CD4-positive, alpha-beta T cell treated with Interleukin-6 at 100 ng/mL for 8 hours (primary cell): ENCODE measurements at places on chromosomes 1 and 21.

- DNase-seq: no peak
Measured at GRCh38 chr1:202123336-202123813, 658 bp downstream of the GPR37L1 start.

GRCh38 chr1:219174460-219175211, 958 bp downstream of the LYPLAL1 start:
- peak; percentile 9 for DNase-seq

- DNase-seq: no peak
Measured at GRCh38 chr21:45050345-45050796, 24.0 kb upstream of the ADARB1 start.

- no peak for DNase-seq
Measured at GRCh38 chr1:155018617-155019348, 14.8 kb downstream of the DCST2 start.

DNA sequence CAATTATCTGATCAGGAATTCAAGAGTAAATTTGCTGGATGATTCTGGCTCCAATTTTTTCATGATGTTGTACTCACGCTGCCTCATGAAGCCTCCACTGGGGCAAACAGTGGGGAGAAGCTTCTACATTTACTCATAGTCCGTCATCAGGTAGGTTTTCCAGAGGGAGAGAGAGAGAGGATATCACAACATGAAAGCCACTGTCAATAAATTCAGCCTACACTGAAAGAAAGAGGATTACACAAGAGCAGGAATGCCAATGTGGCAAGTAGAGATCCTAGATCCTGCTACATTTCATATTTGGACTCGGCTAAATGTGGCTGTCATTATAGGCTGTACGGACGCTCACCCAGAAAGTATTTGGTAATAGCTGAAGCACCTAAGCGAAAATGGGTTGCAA, 819.9 kb downstream of the BRINP3 start:
- no peak for DNase-seq
